ENCODE measurements at places on chromosomes 6 and 20.

GRCh38 chr6:75287424-75287823, 2.8 kb upstream of the TMEM30A start:
- DNase-seq: no peak

DNA sequence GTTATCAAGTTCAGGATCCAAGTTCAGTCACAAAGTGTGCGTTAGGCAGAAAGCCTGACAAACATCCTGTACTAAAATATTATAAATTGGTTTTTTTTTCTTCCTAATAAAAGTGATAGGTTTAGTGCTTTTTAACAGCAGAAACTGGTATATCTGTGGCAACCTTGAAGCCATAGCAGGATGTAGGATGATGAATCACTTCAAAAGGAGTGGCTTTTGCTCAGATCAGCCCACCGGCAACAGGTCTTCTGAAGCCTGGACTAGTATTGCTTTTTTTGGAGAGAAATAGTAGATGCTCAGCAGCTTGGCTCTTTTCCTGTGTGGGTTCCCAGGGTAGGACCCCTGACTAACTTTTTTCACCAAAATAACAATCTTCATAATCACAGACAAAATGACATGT, 190.8 kb downstream of the EPM2A start:
- no peak for DNase-seq

DNA sequence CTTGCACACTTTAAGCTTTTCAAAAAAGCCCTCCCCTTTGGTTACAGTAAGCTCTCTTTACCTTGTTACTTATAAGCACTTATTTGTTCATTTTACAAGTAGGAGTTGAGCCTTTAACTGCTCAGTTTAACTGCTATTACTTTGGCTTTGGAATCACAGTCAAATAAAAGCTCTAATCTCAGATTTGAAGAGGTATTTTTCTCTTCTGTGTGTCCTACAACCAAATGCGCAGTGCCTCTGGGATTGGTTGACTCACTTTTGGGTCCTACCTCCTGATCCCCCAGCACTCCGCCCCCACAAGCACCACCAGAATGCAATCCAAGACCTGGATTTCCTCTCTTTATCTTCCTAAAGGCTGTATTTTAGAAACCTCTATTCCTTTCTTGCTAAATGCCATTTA, 2.5 kb downstream of the NCOA7 start:
- DNase-seq: no peak

- no peak for DNase-seq
Observed at GRCh38 chr20:18003897-18004296, 35.1 kb downstream of the MGME1 start.

GRCh38 chr6:121828146-121828886, 392.9 kb downstream of the GJA1 start:
- no peak for DNase-seq

DNA sequence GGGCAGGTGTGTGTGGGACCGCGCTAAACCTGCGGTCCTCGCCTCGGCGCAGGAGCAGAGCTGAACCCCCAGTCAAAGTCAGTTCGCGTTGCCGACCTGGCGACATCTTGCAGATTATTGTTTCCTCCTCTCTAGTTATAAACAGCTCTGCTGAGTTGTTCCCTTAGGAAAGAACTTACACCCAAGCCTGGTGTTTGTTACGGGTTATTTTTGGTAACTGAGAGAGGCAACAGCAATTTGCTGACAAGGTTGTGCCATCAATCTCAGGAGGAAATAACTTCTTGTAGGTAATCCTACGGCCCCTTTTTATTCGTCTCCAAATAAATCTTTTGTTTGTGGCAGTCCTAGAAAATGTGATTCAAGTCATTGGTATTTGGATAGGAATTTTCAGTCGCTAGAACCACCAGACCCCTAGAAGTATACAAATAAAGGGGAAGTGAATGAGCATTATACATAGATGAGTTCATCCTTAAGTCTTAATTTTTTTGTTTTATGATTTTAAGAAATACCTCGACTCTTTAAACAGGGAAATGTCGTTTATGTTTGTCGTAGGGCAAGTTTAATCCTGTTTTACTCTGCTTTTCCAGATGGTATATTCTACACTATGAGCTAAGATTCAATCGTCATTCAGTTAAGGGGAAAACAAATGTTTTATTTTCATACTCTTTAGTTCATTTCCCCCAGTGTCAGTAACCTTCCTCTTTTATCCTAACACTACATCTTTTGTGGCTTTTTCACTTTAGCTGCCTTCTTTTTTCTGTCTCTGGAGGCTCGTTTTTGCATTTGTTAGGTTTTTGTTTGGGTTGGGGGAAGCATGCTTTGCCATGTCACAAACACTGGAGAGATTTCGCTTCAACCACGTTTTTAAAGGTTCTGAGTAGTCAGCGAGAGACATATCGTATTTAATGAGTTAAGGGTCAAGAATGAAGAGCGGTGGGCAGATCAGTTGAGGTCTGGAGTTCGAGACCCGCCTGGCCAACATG, 1.2 kb downstream of the PM20D2 start:
- DNase-seq: peak; percentile 57

- DNase-seq: no peak
Observed at GRCh38 chr20:60064554-60065196, 106.5 kb downstream of the CDH26 start.

GRCh38 chr6:155630085-155630484, 174.4 kb upstream of the NOX3 start:
- no peak for DNase-seq

- no peak for DNase-seq
Observed at GRCh38 chr20:1163105-1163504, 21.7 kb downstream of the TMEM74B start.

DNA sequence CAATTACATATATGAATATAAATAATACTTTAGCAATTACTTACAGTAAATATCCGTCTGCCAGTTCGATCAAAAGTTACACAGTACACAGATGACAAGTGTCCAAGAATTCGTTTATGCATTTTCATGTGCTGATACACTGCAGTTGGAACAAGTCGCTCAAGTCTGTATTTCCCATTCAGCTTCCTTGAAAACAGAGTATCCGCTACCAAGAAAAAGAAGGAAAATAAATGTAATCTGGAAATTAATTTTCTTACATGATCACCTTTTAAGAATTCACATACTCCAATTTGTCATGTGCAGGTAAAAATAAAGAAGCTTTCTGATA, 35.3 kb downstream of the PHIP start:
- no peak for DNase-seq

DNA sequence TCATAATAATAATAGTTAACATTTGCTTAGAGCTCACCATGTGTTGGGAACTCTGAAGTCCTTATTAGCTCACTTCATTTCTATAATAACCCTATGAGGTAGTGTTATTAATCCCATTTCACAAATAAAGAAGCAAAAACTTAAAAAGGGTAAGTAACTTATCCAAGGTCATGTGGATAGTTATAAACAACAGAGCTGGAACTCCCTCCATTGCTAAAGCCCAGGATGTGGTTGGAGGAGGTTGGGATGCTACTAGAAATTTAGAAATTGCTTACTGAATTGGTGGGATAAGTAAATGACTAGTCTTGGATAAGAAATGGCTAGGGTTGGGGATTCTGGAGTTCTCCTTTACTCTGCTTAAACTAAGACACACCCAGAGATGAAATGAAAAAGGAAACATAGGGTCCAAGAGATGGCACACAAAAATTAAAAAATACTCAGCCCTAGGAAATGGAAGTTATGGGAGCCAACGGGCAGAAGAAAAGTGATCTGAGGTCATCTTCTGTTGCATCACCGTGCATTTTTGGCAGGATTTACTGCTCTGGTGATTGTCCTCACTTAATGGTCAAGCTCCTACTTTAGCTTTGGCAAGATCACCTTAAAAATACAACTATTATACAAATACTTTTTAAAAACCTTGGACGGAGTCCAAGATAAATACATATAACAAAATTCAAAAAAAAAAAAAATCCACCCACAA, 7.7 kb upstream of the CLIC5 start:
- no peak for DNase-seq

Data from renal cortex interstitium (tissue), 15 donors.